Stimulated activated CD4-positive, alpha-beta T cell treated with anti-CD3 and anti-CD28 coated beads, Interleukin-1b, Interleukin-23, amount 100 ng/mL, for 48 hours (primary cell): ENCODE measurements at places on chromosomes 16 and 17.

- no peak for DNase-seq
These were observed 427 bp upstream of the TLCD3B start for GRCh38 chr16:30031477-30031918.

GRCh38 chr17:41925991-41926590 is 4.3 kb upstream of the ODAD4 start:
- no peak for DNase-seq

- DNase-seq, result no peak
These were observed 15.5 kb upstream of the BRCA1 start for GRCh38 chr17:43140396-43141332.

DNA sequence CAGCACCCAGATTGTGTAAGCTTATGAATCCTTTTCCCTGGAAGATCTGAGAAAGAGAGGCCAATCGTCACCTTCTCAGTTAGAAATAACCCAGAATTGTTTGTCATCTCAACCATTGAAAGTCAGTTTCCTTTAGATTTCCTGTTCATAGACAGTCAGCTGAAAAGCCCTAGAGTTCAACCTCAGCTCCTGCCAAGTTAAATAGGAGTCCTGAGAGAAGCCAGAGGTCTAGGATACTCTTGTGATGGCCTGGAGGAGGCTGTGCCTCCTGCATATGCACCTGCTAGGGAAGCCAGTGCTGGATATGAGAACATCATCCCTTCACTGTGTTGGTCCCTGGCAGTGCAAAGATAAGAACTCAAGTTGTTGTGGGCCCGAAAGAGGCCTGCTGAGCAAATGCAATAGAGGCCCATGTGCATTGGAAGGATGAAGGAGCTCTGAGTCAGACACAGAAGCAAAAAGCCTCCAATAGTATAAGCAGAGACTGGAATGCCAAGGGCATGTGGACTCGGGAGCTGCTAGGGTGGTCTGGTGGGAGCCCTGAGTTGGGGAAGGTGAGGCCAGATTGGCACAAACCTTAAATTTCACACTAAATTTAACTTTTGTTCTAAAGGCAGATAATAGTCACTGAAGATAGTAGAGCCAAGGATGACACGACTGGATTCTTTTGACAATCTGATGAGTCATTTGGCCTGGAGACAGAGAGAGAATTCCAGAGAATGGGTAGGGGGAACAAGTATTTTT is 520.9 kb upstream of the CDH5 start:
- DNase-seq, result no peak
